ENCODE measurements at places on chromosomes 4 and X.

DNA sequence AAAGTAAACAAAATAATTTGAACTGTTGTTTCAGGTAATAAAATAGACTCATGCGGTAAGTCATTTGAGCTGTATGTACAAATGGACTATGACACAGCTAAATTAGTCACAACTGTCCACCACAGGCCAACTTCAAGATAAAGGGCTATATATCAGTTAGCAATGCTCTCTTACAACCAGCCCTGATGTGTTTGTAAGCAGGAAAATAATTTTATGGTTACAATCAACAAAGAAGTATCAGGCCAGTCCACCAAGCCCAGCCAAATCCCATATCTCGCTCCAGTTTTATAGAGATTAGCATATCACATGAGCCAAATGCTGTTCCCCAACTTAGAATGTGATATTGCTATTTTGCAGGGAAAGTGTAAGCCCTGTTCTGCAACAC, 511 bp upstream of the DUSP21 start:
- DNase-seq = no peak

GRCh38 chr4:65865489-65865888, 195.2 kb upstream of the EPHA5 start:
- DNase-seq = no peak

DNA sequence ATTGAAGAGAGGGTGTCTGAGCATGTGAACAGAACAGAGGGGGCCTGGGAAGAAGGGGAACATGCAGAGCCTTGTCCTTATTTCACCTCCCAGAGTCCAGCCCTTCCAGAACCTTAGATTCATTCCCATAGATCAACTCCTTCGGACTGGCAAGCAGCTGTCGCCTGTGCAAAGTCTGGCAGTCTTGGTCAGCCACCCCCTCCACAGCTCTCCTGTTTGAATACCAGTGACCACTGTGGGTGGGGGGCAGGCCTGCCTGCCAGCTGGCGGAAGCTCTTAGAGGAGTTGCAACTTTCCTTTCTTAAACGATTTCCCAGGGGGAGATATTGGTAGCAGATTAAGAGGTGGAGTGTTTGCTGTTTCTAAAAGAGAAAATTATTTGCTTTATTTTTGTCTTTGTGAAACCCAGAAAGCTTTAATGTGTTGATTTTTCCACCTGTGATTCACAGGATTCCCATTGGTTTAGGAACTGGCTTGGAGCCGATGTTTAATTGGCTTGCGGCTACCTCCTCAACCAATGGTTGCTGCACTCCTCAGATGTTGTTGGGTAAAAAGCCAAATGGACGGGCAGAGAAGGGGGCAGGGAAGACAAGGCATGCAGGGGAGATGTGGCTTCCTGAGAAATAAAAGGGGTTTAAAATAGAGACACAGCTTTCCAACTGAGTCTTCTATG, 62.2 kb upstream of the PRPS1 start:
- DNase-seq = no peak

DNA sequence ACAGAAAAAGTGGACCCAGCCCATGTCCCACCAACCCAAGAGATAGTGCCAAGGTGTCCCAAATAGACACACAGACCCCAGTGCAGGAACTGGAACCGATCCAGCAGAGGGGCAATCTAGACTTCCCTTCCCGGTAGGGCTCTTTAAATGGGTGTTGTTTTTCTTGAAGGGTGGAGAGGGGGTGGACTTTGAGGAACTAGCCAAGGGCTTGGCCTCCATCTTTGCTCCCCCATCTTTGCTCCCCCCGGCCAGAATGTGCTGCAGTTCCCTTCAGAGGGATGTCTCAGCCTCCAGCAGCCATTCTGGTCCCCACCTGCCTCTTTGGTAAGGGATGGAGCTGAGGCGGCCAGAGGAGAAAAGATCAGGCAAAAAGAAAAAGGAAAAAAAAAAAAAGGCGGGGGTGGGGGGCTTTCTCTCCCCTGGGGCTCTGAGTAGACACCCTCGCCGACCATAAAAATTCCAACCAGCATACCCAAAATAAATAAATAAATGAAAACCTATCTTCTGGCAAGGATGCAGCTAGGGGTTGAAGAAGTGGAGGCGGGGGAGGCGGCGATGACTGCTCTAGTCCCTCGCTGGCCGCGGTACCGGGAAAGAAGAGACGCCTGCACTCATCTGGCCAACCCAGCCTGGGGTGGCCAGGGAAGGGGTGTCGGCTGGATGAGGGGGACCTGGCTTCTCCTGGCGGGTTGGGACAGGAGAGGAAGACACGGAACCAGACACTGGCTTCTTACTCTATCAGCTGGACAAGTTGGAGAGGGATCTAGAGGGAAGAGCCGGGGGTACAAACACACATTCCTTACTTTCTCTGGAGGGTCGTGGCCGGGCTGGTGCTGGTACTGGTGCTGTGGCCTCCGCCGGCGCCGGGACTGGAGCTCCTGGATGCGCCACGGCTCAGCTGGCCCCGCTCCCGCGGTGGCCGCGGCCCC, 38.5 kb upstream of the IQSEC2 start:
- no peak for DNase-seq

DNA sequence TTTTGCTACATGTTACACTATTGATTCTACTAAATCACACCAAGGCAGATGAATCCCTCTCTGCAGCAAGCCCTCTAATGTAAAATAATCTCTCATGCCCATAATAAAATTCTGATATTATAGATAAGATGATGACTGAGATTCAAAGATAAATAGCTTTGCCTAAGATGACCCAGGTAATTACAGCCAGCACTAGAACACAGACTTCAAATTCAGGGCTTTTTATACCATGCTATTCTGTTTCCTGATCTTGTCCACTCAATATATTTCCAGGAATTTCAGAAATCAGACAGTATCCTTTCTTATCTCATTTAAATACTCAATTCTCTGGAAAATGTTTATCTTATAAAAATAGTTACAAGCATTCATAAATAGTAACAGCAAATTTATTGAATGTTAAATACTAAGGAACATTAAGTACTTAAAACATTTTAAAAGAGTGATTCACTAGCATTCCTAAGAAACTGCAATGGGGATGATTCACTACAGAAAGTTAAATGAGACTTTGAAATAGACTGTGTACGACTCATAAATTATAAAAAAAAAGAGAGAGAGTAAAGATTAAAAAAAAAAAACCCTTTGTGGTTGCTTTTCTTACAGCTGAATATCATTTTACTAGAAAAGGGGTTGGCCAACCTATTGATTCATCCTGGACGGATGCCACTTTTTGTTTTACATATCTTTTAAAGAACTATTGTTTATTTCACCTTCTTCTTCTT, 45.8 kb upstream of the IL21 start:
- no peak for DNase-seq

DNA sequence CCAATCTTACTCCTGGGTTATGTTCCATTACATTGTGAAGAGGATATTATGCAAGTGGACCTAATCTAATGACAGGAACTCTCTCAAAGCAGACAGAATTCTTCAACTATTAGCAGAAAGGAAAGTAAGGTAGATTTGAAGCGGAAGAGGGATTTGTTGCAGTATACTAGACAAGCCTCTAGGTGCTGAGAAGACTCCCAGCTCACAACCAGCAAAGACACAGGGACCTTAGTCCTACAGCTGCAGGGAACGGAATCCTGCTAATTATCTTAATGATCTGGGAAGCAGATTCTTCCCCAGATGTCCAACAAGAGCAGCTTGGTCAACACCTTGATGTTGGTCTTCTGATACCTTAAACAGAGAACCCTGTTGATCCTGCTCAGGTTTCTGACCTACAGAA, 73.6 kb downstream of the STK32B start:
- DNase-seq = no peak

GRCh38 chrX:44244008-44244407, 99.5 kb downstream of the EFHC2 start:
- no peak for DNase-seq

DNA sequence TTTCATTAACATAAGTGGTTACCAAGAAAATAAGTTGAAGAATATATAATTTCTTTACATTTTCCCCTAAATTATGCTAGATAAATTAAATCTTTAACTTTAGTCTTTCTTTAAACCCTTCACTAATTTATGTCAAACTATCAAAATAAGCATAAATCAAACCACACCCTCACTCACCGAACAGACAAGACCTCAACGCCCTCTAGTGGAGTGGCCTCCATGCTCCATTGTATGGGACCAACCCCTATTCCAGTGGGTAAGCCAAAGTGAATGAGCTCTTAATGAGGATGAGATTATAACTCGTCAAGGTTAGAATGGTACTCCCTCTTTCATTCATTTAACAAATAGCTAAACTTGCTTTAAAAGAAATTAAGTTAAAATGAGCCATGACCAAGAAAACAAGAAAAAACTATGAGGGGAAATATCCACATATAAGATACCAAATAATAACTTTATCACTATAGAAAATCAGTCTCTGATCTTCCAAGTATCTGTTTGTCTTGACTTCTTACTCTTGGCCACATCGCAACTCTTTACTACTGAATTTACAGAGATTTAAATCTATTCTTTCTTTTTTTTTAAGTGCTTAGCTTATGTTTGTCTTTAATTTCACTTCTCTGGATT, 15.6 kb upstream of the BBS12 start:
- no peak for DNase-seq

DNA sequence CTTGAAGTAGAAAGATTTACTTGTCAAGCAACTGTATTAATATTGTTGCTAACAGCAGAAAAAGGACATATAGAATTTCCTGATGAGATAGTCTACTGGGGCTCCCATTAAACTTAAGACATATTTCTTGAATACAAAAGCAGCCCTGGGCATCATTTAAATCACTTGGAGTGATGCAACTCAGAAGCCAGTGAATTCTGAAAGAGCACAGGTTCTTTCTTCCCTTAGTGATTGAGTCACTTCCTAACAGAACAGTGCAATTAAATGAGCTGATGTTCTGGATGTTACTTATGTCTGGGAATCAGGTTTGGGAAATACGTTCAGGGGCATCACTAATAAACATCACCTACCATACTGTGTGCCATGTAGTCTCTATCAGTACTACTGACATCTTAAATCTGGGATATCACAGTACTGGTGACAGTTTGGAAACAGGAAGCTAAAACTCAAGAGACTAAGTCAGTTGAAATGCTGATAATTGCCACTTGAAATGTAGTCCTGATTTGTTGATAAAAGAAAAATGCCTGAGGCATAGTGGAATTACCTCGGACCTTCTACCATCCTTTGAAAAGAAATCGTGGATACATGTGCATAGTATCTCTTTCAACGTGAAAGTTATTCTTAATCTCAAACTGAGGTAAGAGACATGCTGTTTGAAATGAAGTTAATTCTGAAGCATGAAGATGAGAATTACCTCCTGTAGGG, 249.2 kb upstream of the GPRIN3 start:
- DNase-seq = no peak

- DNase-seq = no peak
These were observed 48.5 kb downstream of the SMIM31 start for GRCh38 chr4:164802301-164802901.

DNA sequence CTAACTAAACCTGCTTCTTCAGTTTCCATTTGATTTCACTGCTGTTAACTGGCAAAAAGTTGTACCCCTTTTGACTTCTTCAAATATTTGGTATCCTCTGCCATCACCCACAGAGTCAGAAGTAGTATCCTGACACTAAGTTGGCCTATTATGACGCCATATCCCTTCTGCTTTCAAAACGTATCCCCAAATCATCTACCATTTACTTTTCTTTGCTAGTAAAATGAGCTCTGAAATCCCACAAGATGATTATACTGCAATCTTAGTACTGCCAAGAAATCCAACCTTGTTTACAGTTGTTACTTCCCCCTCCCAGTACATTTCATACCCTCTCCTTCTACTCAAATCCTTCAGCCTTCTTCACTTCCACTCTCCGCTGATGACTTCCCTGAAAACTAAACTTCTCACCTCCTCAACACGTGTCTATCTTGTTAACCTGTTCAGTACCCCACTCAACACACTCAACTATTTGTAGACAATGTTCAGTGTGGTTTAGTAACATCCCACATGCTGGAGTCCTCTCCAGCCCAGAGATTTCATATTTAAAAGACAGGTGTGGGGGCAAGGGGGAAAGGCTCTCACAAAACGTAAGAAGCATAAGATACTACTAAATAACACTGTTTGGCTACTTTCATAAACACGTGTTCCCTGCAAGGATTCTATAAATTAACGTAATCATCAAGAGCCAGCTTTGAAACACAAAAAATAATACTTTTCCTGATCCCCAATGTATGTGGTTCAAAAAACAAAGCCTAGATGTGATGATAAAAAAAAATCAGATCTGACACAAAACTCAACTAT, 1.3 kb downstream of the NAF1 start:
- DNase-seq = no peak

DNA sequence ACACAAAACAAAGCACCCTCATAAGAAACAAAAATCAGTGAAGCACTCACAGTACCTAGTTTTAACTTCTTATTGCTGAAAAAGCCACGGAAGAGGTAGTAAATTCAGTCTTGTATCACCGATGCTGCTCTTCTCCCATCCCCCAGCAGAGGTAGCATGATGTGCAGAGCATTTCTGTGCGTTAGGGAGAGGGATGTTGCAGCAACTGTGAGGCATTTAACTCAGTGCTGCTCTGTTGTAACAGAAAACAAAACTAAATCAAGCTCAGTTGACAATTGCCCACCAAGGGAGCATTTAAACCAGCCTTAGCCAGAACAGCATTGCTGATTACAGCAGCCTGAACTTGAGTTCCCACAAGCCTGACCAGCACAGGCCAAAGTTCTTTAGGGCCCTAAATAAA, 1279.7 kb upstream of the ADGRL3 start:
- DNase-seq = no peak

GRCh38 chr4:118235566-118236120, 117.2 kb downstream of the PRSS12 start:
- no peak for DNase-seq

- no peak for DNase-seq
These were observed 35.3 kb upstream of the DCX start for GRCh38 chrX:111447298-111447697.

DNA sequence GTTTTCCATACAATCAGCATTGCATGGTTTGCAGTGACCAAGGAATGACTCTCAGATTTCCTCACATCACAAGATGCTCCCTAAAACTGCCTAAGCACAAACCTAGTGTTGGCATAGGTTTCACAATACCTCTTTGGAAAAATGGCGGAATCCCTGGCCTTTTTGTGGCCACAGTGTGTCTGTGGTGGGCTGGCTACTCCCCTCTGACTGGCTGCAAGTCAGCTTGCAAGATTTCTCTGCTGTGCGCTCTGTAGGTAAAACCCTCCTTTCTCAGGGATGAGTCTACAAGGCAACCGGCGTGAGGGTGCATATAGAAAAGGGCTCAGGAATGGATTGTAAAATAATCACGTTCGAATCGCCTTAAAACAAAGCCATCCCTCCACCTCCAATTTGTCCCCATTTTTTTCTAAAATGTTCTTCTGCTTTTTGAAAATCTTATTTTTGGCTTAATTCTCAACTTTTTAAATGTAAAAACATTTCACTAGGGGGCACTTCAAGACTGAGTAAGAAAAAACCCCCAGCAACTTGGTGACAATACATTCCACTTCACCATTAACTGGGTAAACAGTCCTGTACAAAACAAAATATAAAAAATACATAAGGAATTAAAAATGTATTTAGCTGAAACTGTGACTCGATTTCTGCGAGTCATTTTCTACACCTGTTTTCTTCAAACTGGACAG, 235.6 kb downstream of the STIM2 start:
- DNase-seq = no peak

DNA sequence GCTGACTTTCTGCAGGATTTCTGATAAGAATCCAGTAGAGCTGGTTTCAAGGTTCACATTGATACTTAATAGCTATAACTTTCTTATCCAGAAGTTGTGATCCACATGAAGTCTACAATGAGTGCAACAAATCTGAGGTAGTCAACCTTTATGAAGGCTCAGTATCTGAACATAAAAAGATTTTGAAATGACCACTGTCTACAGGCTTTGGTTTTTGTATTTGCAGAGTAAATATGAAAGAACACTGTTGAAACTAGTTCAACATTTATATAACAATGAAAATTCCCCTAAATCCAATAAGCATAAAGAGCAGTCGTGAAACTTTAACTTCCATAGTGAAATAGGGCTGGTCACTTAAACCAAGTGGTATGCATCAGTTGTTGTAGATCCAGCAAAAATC, 55.6 kb upstream of the RLIM start:
- no peak for DNase-seq

Measured in activated gamma-delta T cell (primary cell).